ENCODE measurements at places on chromosomes 2 and 18.

DNA sequence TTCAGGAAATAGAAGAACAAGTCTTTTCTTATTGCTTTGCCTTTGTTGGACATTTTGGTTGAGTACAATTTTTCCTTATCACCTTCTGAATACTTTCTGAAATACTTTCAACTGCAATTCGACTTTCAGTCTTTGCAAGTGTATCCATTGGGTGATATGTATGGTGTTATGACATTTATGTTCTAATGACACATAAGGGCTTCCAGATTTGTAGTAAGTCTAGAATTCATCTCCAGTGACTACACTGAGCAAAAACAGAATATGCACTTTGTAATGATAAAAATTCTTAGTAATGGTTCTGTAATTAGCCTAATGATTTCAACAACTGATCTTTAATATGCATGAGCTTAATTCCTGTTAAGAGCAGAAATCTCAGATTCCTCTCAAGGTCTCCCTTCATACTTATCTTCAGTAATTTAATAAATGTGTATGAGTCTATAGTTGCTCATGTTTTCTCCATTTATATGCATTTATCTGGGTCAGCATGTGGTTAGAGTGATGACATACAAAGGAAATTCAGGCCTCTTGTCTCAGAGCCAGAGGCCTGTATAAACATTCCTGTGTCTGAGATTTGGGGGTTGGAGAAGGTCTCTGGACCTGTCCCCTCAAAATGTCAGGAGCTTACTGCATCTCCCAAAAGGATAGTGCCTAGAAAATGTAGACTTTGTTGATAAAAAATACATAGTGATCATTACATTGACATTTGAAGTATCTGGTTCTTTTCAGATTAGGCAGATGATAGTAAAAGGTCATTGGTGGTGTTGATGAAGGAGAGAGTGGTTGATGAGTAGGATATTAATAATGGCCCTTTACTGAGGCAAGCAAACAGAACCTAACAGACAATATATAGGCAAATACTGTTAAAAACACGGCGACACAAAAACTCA, 114.9 kb downstream of the QPCT start:
- no peak for DNase-seq

DNA sequence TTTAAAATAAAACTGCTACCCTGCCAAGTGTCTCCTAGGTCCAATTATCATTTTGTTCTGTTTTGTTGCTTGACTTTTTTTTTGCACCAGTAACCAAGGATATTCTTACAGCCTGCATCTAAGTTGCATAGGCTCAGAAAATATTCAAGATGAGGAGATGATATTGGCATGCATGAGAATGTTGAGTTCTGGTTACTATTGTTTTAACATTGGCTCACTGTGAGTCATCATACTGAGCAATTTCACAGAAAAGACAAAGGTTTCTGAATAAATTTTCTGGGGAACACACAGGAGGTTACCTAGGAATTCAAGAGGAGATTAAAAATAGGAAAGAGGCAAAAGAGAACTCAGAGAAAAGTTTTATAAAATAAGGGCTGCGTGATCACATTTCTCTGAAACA, 84.8 kb upstream of the POU3F3 start:
- no peak for DNase-seq

GRCh38 chr18:43482600-43482999, 205.3 kb upstream of the SYT4 start:
- no peak for DNase-seq

DNA sequence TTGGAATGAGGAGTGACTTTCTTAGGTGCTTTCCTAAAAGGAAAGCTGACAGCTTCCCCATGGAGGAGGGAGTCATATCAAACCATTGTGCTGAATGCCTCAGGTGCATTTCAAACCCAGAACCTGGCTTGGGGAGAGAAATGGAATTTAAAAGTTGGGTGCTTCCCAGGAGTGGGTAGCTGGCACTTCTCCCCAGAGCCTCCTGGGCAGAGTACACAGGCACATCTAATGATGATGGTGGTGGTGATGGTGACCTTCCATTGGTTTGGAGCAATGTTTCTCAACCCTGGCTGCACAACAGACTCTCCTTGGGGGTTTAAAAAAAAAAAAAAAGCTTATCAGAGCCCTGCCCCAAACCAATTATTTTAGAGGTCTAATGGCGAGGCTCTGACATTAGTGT, 8.3 kb downstream of the FOSL2 start:
- no peak for DNase-seq

DNA sequence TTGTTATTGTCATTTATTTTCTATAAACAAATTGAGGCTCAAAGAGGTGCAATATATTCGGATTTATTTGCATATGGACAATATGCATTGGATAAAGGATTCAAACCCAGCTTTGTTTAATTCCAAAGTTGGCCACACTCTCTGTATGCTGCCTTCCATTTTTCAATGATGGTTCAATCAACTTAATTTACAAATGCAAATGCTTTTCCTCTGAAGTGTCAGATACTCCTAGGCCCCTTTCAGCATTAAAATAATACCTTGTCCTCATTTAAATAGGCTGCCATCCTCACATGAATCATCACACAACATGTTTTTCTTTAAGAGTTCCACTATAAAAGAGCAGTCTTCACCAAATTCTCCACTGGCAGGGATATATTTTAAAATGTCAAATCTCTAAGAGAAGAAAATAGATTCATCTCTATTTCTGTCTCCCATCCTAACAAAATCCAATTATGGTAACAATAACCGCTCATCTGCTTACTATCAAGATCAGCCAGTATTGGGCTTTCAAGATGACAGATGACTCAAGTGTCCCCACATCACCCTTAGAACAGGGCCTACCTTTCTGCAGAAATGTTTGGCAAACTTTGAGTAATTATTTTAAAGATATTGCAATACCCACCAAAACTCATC, 114.8 kb downstream of the SCG2 start:
- DNase-seq: no peak

DNA sequence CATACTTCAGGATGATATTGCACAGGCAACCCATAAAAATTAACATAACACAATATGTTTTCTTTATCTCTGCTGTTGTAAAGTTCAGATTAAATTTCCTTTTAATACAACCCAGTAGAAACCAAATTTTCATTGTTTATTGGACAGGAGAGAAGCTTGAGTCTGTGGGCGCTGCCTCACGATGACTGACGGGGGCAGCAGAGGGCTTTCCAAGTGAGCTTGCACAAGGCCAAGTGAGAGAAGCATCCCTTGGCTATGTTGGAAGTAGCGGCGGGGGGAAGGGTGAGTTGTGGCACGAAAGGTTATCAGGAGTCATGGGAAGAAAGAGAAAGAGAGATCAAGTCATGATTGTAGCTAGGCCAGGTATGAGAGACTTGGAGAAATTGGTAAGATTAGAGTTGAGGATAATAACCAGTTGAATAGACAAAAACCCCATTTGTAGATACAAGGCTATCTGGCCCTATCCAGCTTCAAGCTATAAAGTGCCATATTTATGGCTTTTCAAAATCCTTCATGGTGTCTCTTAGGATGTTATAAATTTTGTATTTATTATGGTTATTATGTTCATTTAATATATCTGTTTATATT, 413.7 kb upstream of the FAM98A start:
- DNase-seq: peak; percentile 4

DNA sequence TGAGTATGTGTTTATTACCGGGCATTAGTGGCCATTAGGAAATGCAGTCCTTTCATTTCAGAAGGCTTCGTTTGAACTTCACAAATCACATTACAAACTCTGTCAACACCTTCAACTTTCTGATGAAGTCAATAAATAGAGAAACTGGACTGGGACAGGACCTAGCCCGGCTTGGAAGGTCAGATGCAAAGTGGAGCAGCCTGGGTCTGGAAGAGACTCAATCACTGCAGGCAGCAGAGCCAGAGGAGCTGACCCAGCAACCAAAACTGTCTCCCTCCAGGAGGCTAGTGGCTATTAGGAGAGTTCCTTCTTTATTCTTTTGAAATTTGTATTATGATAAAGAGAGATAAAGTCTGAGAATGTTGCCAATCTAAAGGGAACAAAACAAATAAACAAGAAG, 167.2 kb upstream of the SPOPL start:
- DNase-seq: no peak

DNA sequence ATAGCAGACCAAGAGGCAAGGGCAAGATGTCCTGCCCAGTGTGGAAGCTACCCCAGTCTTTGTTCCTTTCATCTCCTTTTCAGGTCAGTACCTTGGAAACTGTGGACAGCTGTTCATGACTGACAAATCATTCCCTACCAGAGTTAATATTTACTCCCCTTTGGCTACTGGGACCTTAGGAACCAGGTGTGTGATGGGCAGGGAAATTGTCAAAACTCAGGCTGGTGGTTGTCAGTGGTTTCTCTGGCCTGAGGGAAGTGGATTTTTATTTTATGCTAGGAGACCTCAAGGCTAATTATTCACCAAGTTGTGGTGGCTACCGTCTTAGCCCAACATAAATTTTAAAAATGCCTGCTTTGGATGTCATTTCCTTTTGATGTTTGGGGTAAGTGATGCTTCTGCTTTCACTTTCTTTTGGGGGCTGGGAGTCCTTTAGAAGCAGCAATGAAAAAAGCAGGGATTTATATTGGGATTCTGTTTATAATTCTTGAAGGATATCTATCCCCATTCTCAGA, 119.3 kb downstream of the SETBP1 start:
- no peak for DNase-seq

DNA sequence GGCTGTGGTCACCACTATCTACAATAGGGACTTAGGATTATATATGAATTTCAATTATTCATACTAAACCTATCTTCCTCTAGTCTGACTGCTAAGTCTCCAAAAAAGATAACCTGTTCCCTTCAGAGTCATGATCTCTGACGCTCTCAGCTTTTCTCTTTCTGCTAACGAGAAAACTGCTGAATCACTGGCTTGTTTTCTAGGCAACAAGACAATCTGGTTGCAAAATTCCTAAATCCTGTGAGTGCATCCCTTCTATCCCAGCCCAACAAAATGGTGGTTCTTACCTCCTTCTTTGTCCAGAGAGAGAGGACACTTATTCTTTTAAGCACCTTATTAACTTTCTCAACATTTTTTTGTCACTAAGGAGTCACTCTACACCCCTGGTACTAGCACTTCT, 312.3 kb upstream of the PKDCC start:
- no peak for DNase-seq

GRCh38 chr2:17355608-17356329, 162.5 kb downstream of the RAD51AP2 start:
- no peak for DNase-seq

DNA sequence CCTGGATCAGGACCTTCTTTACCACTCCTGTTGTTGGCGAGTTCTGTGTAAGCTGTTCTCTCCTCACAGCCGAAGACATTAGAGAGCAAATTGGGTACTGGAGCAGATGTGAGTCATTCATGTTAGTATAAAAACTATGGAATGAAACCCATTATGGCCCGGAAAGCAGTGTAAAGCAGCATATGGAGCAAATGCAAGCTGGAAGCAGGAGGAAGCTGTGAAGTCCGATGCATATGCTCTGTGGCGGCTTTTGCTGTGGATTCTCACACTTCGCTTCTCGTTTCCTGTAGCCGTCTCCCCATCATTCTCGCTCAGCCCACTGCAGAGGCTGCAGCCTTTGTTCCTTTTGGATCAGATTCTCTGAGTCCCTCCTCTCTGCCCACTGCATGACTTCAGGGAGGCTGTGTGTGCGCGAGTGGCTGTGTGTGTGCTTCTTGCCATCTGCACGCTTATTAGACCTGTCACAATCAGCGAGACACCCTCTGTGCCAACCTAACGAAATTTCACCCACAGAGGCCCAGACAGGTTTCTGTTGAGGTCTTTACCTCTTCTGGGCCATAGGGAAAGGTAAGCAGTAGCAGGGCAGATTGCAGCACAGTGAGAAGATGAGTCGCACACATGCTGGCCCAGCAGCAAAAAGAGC, 3.3 kb upstream of the GALNT14 start:
- DNase-seq: no peak

DNA sequence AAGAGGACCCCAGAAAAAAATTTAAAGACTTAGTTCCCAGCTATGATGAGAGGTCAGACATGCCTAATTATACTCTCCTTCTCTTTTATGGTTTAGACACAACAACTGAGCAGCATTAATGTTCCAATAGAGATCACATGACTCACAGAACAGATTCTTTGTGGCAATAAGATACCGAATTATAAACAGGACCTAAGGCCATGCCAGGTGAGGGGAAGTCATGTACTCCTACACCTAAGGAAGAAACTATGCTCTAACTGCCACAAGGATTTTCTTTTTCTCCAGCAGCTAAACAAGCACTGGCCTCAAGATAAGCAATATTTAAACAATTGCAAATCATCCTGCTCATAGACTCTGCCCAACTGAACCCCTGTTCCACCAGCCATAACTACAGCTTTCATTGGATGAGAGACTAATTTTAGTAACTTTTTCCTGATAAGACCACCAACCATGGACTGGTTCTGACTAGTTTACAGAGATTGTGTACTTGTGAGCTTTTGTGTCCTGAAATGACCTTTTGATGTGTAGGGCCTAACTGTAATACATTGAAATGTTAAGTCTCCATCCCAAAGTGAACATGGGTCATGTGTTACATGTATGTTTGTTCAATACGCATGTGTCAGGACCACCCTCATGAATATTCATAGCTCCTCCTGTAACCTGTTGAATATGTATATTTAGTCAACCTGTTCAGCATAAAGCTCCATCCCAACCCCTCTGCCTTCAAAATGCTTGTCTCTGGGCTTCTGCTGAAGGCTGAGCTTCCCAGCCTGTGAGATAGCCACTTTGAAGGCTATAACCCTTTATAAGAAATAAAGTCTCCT, 21.6 kb upstream of the NFE2L2 start:
- no peak for DNase-seq

DNA sequence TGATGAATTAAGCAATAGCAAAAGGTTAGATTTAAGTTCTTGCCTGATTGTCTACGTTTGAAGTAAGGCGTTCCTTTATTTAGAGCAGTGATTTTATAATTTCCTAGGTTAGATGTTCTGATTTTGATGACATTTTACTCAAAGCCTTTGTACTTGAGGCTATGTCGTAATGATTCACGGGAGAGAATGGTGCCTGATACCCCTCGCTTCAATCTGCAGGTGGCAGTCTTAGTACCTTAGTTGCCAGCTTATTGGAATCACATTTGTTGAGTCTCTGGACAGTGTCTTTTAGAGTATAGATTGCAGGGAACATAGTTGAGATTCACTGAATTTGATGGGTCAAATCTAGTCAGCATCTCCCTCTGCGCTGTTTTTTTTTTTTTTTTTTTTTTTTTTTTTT, 89.5 kb downstream of the BIRC6 start:
- DNase-seq: no peak

DNA sequence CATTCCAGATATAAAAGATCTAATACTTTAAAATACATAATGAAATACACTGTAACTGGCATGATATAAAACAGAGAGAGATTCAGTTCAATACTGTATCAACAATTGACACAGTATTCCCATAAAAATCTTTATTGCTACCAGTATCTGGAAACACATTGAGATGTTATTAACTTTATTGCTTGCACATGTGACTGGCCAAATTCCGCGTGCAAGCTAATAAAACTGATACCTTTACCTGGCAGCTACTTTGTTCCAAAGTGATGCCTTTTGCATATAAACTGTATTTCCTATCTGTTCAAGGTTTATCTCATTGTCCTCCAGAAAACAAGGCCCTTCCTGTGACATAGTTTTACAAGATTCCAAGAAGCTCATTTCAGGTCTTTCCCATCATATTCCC, 15.4 kb upstream of the REG1B start:
- no peak for DNase-seq

- DNase-seq: no peak
Measured at GRCh38 chr18:2096551-2096950, 474.8 kb downstream of the METTL4 start.

GRCh38 chr2:235719146-235719942, 225.5 kb downstream of the AGAP1 start:
- no peak for DNase-seq

GRCh38 chr2:62475172-62476011, 30.6 kb downstream of the TMEM17 start:
- DNase-seq: no peak

- no peak for DNase-seq
Measured at GRCh38 chr2:40512256-40512655, 60.4 kb upstream of the SLC8A1 start.

Data from stimulated activated CD4-positive, alpha-beta T cell treated with anti-CD3 and anti-CD28 coated beads, Interleukin-4, amount 100 ng/mL, for 24 hours (primary cell).